Vagina (tissue), 2 donors: ENCODE measurements at places on chromosomes 4 and X. TPM values are rescaled to one million over a fixed set of nuclear protein-coding genes. Genes with fewer than 3 reads are reported as not detected.

DNA sequence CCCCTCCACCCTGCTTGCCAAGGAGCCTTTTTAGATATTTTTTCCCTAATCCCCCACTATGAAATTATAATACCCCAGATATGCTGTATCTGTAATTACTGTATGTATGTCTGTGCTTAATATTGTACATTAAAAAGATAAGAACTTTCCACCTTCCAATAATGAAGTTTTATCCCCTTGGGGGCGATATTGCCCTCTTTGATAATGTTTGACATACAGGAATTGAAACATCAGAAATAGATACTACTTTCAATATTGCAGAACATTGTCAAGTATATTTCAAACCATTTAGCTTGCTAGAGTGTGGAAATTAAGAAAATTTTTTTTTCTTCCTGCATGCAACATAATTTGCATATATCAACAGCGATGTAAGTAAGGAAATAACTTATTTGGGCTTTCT is 58.9 kb downstream of the NAF1 start:
- DNase-seq, result no peak

DNA sequence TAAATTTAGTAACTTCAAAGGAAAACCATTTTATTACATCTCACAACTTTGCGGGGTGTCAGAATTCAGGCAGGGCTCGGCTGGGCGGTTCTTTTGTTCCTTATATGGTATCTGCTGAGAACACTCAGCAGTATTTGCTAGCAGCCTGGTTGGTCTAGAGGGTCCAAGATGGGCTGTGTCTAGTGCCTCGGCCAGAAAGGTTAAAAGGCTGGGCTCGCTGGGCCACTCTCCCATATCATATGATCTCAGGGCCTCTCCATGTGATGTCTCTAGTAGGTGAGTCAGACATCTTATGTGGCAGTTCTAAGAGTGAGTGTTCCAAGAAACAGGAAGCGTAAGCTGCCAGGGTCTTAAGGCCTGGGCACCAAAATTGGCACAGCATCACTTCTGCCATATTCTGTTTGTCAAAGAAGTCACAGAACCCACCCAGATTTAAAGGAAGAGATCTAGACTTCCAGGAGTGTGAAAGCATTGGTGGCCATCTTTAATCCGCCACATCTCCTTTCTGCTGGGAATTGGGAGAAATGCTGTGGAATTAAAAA is 100.9 kb upstream of the ATP6AP2 start:
- DNase-seq, result no peak

DNA sequence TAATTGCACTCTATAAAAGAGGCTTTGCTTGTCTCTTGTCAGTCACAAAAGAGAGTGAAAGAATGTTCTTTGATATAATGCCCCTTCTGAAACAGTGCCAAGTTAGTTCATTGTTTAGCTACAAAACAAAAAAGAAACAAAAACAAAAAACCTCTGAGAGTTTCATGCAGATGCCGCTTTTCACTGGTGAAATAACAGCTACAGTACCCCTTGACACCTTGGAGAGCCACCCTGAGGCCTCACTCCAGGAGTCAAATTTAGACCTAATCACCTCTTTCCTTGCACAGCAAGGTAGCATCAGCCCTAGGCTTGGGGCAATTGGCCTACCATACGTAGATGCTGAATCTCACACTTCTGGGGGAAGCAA is 185.2 kb downstream of the UNC5C start:
- no peak for DNase-seq

DNA sequence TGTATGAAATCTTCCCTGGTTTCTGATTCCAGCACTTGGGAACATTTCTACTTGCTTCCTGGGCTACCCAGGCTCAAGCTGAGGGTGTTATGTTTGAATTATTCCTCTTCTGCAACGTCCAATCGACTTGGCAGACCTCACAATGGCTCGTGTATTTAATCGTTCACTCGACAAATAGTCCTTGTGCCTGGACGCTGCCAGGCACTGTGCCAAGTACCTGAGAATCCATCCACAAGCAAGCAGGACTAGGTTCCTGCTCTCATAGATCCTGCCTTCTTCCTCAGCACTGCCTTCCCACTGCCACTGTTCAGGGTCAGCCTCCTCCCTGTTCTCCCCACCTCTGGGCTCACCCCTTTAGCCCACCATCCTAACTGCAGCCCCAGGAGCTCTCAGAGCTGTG is 113.3 kb downstream of the EFNB1 start:
- peak; percentile 72 for DNase-seq

DNA sequence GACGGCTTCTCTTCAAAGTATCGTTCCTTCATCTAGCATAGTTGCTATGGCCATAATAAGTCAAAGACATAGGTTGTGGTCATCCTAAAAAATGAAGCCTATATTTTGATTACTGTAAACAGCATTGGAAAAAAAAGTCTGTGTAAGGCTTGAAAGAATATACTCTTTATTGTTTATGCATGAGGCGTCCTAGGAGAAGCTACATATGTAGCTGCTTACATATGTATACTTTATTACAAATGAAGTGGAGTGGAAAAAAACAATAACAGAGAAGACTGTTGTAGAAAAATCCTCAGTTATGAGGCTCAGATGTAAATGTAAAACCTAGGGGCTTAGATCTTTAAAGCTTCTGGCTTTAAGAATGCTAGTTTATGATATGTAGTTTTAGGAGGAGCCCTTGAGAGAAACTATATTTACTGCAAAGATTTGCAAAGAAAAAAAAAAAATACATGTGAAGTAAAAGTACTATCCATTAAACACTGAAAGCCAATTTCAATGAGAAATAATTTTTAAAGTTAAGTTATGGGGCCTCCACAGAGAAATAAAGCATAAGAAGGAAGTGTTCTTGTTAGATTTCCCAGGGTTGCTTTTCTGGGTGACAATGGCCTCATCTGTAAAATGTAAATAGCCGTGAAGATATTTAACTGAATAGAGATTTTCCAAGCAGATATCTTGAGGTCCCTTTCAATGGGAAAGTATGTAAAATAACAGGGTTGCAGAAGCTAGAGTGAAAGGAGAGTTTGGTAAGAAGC is 598.2 kb downstream of the TRIML1 start:
- DNase-seq, result no peak

Gene CFAP99
- not detected for total RNA-seq

Gene TMPRSS11F
- total RNA-seq, result 13.8 TPM

Gene TRPC3
- 0.98 TPM for total RNA-seq

Gene ERAS
- not detected for total RNA-seq

Gene FOXP3
- 1.5 TPM for total RNA-seq
